Activated CD4-positive, alpha-beta T cell treated with anti-CD3 and anti-CD28 coated beads, Interleukin-2, amount 50 U/mL, for 1 hour (primary cell): ENCODE measurements at places on chromosomes 5 and 9.

GRCh38 chr5:164139423-164139822 is 634.0 kb downstream of the MAT2B start:
- no peak for DNase-seq

DNA sequence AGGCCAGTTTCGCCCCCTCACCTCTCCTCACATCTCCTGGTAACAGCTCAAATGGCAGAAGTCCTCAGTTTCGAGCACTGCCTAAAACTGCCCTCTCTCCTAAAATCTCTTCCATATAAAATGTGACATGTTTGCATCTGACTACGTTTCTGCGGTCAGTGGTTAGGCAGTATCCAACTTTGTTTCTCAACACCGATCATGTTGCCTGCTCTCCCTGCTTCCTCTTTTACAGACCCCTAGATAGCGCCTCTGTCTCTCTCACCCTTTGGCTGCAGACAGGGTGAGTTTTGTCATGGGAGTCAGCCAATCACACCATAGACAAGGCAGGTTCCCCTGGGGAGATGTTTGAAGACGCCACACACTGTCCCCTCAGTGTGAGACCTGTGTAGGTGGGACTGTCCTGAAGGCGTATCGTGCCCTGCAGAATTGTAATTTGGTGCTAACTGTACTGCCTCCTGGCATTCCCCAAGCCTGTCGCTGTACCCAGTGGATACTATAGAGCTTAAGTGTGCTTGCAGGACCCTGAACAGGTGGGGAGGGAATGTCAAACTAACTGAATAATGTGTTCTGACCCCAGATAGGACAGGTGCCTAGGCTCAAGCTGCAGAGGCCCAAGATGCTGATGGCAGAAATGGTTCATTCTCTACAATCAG is 1.1 kb downstream of the HEXB start:
- no peak for DNase-seq

DNA sequence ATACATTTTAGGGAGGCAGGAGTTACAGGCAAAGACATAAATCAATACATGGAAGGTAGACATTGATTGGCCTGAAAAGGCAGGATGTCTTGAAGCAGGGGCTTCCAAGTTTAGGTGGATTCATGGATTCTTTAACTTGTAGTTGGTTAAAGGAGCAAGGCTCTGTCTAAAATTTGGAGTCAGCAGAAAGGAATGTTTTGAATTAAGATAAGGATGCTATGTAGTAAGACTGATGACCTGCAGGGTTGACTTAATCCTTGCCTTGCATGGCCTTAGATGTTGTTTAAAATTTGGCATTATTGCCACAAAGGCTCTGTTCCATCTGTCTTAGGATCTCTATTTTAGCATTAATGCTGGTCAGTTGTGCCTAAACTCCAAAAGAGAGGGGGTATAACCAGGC is 171.3 kb downstream of the C5orf15 start:
- DNase-seq: no peak

GRCh38 chr5:643351-643801 is 31.2 kb downstream of the CEP72 start:
- no peak for DNase-seq

DNA sequence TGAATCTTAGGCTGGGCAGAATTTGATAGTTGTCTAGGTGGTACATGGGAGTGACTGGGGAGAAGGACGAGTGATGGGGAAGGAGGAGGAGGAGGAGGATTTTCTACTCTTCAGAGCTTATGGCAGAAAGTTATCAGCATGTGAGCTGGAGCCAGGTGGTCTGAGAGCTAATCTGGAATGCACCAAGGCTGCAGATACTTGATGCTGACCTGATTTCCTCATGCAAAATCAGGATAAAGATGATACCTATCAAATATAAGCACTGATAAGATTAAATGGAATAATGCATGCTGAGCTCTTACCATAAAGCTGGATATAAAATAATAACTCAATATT is 250.4 kb downstream of the SEMA5A start:
- DNase-seq: no peak

- peak; percentile 20 for DNase-seq
Observed at GRCh38 chr9:4678679-4679267, 596 bp upstream of the CDC37L1 start.

DNA sequence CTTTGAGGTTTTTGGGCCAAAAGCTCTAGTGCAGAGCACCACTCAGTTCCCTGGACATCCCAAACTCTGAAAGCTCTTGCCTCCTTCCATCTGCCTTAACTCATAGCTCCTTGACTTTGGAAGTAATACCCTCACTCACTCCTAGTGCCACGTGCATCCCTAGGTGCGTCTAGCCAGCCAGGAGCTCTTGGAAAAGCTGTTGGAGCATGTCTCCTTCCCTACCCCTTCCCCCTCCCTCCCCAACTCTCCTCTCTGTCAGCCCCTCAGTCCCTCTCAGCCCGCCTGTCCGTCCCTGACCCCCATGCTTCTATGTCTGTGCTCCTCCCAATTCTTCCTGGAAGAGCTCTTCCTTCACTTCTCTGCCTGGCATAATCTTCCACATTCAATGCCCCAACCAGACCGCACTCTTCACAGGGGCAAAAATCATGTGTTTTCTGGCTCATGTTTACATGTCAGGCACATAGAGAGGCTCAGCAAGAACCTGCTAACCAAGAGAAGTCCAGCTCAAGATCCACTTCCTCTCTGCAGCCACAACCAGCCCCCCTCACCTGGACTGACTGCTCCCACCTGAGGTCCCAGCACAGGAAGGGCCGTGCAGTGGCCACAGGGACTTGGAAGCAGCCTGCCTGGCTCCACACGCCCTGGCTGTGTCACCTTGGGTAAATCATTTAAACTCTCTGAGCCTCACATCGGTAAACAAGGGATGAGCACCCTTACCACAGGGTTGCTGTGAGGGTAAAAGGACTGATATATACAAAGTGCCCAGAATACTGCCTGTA is 58.4 kb downstream of the WHRN start:
- DNase-seq: no peak

DNA sequence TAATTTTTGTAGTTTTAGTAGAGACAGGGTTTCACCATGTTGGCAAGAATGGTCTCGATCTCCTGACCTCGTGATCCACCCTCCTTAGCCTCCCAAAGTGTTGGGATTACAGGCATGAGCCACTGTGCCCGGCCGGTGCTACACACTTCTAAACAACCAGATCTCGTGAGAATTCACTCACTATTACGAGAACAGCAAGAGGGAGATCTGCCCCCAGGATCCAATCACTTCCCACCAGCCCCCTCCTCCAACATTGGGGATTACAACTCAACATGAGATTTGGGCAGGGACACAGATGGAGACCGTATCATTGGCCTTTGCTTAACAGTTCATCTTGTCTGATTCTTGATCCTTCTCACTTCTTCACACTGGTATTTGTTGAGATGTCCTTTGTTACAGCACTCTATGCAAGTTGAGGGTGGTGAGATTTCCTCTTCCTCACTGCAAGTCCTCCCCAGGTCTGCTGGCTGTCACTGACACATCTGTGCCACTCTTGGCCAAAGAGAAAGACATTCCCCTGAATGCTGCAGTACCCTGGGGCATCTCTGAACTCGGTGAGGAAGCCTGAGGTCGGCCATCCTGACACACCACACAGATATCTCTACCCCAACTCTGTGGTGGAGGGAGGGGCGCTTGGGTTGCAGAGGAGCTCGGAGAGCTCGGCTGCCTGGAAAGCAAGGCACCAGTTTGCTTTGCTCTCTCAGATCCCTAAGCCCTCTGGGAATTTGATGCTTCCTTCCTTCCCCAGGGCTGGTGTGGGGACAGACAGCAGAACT is 4.2 kb upstream of the SUB1 start:
- no peak for DNase-seq

DNA sequence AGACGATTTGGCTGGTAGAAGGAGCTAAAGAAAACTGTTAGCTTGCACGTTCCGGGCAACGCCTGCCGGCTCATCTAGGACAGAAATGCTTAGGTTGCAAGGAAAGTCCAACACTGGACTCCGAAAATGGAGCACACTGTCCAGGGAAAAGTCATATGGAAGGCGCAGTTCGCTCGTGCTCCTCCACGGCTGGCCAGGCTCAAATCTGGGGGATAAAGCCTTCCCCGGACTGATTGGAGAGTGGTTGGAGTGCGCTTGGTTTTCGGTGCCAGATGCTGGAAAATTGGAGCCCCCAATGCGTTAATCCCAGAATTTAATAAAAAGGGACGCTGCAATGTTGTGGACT is 955 bp downstream of the CDH6 start:
- no peak for DNase-seq

DNA sequence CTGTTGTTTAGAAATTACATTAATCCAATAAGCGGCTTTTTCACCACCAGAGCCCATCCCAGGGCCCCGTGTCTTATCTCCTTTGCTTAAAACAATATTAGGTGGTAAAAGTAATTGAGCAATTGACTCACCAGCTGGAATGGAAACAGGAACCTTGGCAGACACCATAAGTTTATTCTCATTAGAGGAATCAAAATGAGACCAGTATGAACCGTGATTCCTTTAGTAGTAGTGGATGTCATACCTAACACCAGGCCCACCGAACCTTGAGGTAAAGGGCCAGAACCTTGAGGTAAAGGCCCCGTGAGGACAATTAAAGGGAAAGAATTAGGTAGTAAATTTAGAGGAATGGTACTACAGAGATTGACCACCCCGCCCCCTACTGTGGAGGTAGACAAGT is 16.5 kb downstream of the HSDL2 start:
- no peak for DNase-seq

DNA sequence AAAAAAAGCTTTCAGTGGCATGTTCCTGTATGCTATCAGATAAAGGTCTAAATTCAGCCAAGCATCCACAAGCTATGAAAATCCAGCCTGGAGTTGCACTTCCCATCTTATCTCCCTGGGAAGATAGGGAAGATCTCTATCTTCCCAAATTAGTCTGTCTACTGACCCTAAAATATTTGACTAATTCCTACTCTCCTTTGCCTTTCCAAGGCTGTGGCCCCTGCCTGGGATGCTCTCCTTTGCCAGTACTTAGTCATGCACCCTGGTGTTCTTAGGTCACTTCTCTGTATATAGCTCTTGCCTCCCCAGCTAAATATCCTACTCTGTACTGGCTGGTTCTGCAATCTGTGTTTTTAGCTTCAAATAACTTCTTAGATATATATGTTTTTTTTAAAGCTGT is 44.0 kb upstream of the PLPP1 start:
- no peak for DNase-seq

DNA sequence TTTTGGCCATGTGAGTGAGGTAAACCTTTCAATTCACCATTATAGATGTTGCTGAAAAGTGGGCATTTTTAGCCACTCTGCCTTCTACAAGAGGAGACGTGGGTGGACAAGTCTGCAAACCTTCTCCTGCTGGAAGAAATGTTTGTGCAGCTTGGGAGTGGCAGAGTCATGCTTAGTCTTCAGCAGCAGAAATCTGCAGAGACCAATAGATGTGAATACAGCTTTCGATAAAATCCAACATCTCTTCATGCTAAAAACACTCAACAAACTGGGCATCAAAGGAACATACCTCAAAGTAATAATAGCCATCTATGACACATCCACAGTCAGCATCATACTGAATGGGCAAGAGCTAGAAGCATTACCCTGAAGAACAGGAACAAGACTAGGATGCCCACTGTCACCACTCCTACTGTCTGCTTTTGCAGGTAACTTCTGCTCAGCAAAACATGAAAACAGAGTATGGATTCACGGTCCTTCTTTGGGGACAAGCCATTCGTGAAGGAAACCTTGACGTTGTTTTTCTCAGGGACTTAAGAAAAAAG is 91.3 kb downstream of the RALGPS1 start:
- no peak for DNase-seq

DNA sequence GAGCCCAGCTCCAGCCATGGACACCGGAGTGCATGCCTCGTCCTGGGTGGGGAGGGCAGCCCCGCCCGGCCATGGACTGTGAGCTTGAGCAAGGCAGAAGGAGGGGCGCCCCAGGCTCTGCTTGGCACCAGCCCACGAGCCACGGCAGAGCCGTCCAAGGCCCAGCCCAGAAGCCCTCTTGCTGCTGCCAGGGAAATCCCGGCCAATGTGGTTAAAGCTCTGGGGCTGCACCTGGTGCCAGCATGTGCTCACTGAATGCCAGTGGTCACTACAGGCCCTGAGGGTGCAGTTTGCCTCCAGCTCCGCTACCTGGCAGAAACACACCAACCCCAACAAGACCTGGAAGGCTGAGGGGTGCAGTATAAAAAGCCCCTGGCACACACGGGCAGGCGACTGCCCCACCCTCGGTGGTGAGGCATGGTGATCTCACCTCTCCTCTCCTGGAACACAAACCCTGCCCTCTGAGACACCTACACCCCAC is 11.8 kb downstream of the BRD3 start:
- DNase-seq: no peak

DNA sequence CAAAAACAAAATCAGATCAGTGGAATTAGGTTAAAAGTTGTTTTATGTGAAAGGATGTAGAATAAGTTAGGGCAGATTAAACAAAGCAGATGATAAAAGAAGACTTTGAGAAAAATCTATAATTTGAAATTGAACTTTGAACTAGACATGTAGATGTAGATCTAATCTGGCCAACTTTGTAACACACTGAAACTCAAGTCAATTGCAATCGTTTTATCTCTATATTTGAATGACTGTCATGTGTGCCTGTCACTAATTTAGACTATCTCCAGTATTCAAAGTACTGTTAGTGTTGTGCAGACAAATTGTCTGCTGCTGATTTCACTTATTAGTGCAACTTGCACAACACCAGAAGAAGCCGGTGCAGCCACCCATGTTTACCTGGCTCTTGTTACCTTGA is 39.8 kb downstream of the ACOT12 start:
- no peak for DNase-seq

DNA sequence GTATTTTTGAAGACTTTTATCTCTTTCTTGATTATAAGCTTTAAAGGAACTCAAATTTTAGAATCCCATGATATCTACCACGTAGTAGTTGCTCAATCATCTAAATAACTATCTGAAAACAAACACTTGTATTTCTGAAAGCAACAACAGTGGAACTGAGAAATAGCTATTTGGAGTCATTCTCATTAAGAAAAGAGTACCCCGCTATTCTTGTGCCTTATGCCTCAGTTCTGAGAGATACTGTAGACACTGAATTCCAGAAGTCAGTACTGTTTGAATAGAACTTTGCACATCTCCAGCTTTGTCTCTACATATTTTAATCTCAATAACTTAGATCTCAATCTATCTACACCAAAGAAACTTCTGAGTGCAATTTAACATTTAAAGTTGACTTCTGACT is 11.4 kb downstream of the CHD1 start:
- no peak for DNase-seq

DNA sequence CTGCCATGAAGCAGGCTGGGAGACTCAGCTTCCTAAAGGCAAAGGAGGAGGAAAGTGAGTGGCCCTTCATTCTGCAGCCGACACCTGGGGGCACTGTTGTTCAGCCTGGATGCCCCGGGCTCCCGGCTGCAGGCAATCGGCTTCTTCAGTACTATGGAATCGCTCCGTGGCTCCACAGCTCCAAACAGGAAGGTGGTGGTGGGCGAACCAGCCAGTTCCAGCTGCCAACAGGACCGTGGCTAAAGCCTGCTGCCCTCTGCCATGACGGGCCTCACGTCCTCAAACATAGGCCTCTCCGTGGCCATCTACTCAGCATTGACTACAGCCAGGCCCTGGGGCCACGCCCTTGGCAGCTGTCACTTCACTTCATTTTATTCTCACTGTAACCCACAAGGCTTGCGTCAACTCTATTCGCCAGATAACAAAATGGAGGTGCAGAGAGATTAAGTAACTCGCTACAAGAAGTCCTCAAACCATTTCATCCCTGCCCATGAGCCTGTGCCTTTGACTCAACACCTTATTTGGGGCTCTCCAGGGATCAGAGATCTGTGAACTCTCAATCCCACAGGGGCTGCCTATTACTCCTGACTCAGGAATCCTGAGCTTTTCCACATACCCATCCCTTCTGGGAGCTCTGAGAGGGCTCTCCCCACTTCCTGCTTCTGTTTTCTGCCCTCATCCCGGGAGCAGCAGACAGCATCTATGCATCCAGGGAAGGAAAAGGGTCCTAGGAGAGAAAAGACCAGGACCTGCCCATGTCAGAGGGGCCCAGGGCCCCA is 38.0 kb downstream of the PAX5 start:
- DNase-seq: peak; percentile 55
